Mesothelial cell of epicardium (in vitro differentiated cells): ENCODE measurements at places on chromosomes 13 and 19. TPM values are rescaled to one million over a fixed set of nuclear protein-coding genes. Genes with fewer than 3 reads are reported as not detected.

The CEACAM20 gene
- not detected in 3 replicates for total RNA-seq

DNA sequence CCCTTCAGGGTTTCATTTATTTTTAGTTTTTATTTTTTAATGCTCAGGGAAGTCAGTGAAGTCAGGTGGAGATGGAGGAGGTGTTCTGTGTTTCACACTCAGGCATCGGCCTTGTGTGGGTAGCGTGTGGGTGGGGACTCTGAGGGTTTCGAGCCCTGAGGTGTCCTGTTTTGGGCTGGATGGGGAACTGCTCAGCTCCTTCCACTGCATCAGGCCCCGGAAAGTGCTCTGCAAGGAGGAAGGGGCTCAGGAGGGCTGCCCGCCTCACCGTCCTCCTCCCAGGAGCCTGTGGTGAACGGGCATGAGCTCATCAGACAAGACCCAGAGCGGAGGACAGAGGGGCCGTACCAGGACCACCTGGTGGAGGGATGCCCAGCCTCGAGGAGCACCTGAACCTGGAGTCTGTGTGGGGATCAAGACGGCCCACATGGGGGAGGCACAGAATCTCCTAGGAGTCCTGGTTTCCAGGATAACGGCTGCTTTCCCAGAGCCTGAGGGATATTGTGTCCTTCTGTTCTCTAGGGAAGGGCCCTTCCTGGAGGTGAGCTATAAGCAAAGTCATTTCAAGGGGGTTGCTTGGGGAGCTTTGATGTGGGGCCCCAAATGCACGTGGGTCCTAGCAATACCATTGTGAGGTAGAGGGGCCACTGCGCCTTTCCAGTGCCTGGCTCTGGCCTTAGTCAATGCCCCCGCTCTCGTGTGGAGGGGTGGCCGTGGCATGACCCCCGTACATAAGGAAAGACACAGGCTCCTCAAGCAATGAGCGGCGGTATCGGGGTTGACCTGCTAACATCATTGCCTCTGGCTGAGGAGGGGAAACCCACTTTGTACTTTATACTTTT lies 13.5 kb upstream of the GAS6 start:
- peaks cover 13% of the 10 kb centered on the region for H3K4me1 ChIP-seq
- H3K36me3 ChIP-seq, result no peaks in the 10 kb centered on the region
- H3K27me3 ChIP-seq, result peaks cover 9% of the 10 kb centered on the region

GRCh38 chr13:91572439-91572838 lies 174.0 kb downstream of the GPC5 start:
- DNase-seq, result no peak
- peaks cover 1% of the 10 kb centered on the region for H3K27me3 ChIP-seq
- no peak overlapping the region for H3K27ac ChIP-seq
- no peak overlapping the region for H3K4me3 ChIP-seq
- H3K36me3 ChIP-seq, result no peaks in the 10 kb centered on the region

The CARS2 gene
- 84.4 to 89.1 TPM (median 87.6 TPM) in 3 replicates for total RNA-seq

GRCh38 chr13:113669755-113670341 lies 2.8 kb downstream of the GRK1 start:
- H3K4me1 ChIP-seq, result no peaks in the 10 kb centered on the region
- no peaks in the 10 kb centered on the region for H3K36me3 ChIP-seq
- no peak overlapping the region for H3K4me3 ChIP-seq
- no peak overlapping the region for H3K27ac ChIP-seq

DNA sequence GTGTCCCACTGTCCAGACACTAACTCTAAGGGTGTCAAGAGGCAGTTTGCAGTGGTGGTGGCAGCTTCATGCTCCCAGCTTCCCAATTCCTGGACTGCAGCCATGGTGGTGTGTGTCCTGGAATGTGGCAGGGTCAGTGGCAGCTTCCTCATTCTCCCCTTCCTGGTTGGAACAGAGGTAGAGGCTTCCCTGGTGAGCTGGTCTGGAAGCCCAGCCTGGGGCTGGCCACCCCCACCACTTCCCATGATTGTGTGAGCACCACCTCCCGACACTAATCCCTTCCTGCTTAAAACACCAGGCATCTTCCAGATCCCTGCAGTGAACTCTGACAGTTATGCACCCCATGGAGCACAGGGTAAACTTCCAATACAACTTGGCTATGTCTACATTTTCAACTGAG lies 134.9 kb downstream of the RAP2A start:
- H3K4me3 ChIP-seq, result no peak overlapping the region
- H3K27me3 ChIP-seq, result no peaks in the 10 kb centered on the region
- H3K36me3 ChIP-seq, result no peaks in the 10 kb centered on the region
- no peak overlapping the region for H3K27ac ChIP-seq

DNA sequence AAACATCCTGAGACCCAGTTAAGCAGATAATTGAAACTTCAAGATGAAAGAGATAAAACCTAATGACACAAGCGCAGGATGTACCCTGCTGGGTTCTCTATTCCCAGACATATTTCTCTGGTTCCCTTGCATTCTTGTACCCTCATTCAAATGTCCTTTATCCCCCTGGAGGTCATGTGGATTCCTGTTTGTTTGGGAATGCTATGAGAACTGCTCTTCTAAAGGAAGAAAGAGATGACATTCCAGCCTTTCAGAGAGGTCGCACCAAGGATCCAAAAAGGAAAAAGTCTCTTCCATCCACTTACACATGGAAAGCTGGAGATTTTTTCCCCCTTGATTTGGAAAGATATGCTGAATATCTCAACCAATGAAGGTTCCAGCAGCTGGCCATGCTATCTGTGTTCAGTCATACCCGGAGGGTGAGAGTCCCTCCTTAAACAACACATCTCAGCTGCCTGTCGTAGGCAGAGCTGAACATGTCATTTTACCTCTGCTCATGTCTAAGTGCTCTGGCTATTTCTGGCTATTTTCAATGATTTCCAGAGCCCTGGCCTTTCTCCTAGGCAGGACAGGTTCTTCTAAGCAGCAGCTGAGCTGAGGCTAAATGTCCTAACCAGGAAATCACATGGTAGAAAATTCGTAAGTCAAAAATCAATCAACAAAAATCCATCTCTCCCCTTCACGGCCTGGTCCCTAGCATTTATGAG lies 52.5 kb downstream of the C13orf42 start:
- peaks cover 17% of the 10 kb centered on the region for H3K4me1 ChIP-seq
- H3K27me3 ChIP-seq, result peaks cover 1% of the 10 kb centered on the region
- no peak overlapping the region for H3K27ac ChIP-seq

The RNF225 gene
- total RNA-seq, result 0.83 to 1.3 TPM (median 1.2 TPM) in 3 replicates

DNA sequence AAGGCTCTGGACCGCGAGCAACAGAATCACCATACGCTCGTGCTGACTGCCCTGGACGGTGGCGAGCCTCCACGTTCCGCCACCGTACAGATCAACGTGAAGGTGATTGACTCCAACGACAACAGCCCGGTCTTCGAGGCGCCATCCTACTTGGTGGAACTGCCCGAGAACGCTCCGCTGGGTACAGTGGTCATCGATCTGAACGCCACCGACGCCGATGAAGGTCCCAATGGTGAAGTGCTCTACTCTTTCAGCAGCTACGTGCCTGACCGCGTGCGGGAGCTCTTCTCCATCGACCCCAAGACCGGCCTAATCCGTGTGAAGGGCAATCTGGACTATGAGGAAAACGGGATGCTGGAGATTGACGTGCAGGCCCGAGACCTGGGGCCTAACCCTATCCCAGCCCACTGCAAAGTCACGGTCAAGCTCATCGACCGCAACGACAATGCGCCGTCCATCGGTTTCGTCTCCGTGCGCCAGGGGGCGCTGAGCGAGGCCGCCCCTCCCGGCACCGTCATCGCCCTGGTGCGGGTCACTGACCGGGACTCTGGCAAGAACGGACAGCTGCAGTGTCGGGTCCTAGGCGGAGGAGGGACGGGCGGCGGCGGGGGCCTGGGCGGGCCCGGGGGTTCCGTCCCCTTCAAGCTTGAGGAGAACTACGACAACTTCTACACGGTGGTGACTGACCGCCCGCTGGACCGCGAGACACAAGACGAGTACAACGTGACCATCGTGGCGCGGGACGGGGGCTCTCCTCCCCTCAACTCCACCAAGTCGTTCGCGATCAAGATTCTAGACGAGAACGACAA lies 1.8 kb downstream of the PCDH17 start:
- H3K27me3 ChIP-seq, result peaks cover 37% of the 10 kb centered on the region
- H3K27ac ChIP-seq, result no peak overlapping the region
- H3K36me3 ChIP-seq, result peaks cover 3% of the 10 kb centered on the region
- peaks cover 64% of the 10 kb centered on the region for H3K4me1 ChIP-seq
- peak overlapping the region; percentile 89 for H3K4me3 ChIP-seq
- peak; percentile 22 for DNase-seq

DNA sequence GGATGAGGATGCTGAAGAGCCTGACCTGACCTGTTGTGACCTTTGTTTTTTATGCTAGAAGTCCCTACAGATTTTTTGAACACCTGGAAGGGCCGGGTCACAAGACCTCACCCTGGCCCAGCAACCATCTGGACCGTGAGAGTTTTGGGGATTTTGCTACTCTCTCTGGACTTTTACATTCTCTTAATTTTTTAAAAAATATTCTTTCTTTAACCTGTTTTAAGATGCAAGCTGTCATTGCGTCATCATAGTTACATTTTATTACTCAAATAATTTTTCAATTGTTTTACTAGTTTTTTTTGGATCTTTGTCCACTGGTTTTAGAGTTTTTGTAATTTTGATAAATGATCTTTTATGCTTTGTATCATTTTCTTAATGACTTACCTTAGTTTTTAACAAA lies 7.5 kb downstream of the DKKL1 start:
- no peak overlapping the region for H3K27ac ChIP-seq
- no peak overlapping the region for H3K4me3 ChIP-seq
- H3K27me3 ChIP-seq, result peaks cover 12% of the 10 kb centered on the region

DNA sequence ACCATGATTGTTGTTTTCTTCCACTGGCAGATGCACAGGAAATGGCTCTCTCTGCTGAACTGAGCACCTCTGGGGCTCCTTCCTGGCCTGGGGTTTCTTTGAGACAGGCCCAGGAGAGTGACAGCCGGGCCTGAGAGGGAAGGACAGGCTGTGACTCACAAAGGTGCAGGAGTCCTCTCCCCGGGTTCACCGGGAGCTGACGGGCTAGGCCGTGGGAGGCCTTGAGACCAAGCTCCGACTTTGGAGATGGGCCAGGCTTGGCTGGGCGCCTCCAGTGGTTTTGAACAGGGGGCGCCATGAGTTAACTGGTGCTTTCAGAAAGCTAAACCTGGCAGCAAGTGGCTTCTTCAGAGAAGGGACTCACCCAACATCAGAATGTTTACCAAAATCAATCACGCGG lies 143.4 kb downstream of the URI1 start:
- H3K4me3 ChIP-seq, result no peak overlapping the region
- peaks cover 14% of the 10 kb centered on the region for H3K4me1 ChIP-seq
- peaks cover 2% of the 10 kb centered on the region for H3K27me3 ChIP-seq

The WASF3 gene
- total RNA-seq, result 18.0 to 19.4 TPM (median 18.9 TPM) in 3 replicates

DNA sequence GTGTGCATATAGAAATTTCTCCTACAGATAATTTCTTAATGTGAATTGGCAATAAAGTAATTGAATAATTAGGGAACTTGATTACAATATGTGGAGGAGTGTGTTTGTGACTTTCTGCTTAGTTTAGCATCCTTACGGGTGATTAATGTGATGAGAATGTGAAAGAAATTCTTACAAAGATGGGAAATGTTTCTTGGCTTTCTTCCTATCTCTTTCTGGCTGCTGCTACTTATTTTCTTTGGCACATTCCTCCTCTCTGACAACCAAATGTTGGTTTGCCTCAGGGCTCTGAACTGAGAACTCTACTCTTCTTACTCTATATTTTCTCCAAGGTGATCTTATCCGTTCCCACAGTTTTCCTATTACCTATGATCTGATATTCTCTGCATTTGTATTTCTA lies 300.1 kb downstream of the TBC1D4 start:
- no peak overlapping the region for H3K4me3 ChIP-seq
- H3K36me3 ChIP-seq, result peaks cover 7% of the 10 kb centered on the region
- H3K27ac ChIP-seq, result peak overlapping the region; percentile 39
- no peaks in the 10 kb centered on the region for H3K27me3 ChIP-seq
- DNase-seq, result no peak
- peaks cover 19% of the 10 kb centered on the region for H3K4me1 ChIP-seq

The ANGPTL8 gene
- 0.25 to 0.84 TPM (median 0.29 TPM) in 3 replicates for total RNA-seq

DNA sequence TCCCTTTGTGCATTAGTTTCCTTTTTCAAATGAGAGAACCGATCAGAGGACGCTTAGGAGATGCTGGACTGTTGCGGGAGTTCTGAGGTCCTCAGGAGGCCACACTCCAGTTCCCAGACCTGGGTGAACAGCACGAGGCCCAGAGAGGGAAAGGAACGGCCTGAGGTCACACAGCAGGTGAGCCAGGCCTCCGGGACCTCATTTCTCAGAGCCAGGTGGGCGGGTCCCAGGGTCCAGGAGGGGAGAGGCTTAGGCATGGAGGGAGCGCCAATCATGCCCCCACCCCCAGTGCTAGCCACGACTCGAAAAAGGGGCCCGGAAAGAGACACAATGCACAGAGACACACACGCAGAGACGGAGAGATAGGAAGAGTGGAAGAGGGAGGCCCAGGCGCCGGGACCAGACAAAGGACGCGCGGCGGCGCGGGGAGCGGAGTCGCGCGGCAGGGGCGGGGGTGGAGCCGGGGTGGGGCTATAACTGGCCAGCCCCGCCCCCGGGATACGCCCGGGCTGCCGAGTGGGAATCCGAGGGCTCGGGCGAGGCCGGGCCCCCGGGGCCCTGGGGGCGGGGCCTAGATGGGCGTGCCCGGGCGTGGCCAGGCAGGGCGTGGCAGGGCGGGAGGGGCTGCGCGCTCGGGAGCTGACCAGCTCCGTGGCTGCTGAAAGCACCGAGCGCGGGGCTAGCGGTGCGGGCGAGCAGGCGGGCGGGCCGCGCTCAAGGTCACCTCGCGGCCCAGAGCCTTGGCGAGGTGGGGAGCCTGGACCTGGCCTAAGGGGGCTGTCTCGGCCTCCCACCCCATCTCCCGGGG lies 1.6 kb downstream of the ELAVL3 start:
- H3K36me3 ChIP-seq, result peaks cover 3% of the 10 kb centered on the region
- peak overlapping the region; percentile 10 for H3K4me3 ChIP-seq
- no peak overlapping the region for H3K27ac ChIP-seq
- peaks cover 10% of the 10 kb centered on the region for H3K4me1 ChIP-seq

GRCh38 chr19:8320564-8321066 lies 560 bp downstream of the NDUFA7 start:
- no peak for DNase-seq
- peak overlapping the region; percentile 98 for H3K27ac ChIP-seq
- H3K36me3 ChIP-seq, result peaks cover 1% of the 10 kb centered on the region

DNA sequence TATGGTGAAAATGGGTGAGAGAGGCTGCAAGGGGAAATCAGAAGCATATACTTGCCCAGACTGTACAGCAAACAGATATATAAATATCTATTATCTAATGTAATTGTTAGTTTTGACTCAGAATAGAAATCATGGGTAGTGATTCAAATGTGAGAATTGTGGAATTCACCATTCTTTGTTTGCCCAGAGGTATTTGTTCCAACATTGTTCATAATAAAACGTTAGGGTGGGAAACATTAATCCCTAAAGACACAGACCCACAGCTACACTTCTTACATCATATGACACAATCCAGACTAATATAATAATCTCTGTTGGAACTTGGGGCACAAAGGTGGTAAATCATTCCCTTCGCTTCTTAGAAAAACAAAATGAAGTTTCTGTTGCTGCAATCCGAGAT lies 646.5 kb upstream of the SLITRK6 start:
- H3K27me3 ChIP-seq, result no peaks in the 10 kb centered on the region
- H3K4me3 ChIP-seq, result no peak overlapping the region
- no peaks in the 10 kb centered on the region for H3K36me3 ChIP-seq
- peaks cover 9% of the 10 kb centered on the region for H3K4me1 ChIP-seq

The CEACAM21 gene
- not detected in 3 replicates for total RNA-seq
